ENCODE measurements at places on chromosomes 1 and 21.

GRCh38 chr1:94081566-94082344, 39.2 kb downstream of the ABCA4 start:
- no peak for DNase-seq

DNA sequence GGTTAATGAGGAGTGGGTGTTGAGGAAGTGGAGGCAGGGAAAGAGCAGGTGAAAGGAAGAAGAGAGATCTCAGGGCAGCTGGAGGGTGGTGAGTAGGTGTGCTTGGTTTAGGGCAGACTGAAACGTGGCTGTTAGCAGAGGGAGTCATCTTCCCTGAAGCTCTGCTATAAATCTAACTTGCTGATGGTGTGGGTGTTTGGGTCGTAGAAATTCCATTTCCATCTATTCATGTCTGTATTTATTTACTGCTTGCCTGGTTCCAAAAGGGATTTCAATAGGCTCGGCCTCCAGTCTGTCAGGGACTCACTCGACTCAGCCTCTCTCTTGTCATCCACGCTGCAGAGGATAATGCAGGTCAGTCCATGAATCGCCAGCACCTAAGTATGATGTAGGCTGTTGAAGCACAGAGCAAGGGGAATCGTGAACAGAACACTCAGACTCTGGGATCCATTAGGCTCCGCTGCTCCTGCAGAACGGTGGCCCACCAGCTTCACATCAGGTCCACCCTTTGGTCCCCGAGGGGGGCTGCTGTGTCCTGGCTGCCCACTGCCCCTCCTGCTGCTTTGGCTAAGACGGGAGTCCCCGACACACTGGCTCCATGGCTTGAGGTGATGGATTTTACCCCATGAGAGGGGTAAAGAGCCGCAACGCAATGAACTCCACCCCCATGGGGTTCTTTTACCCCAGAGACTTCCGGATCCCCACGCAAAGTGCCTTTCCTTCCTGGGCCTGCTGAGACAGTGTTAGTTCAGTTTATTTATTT, 156.2 kb downstream of the RHOU start:
- DNase-seq, result no peak

DNA sequence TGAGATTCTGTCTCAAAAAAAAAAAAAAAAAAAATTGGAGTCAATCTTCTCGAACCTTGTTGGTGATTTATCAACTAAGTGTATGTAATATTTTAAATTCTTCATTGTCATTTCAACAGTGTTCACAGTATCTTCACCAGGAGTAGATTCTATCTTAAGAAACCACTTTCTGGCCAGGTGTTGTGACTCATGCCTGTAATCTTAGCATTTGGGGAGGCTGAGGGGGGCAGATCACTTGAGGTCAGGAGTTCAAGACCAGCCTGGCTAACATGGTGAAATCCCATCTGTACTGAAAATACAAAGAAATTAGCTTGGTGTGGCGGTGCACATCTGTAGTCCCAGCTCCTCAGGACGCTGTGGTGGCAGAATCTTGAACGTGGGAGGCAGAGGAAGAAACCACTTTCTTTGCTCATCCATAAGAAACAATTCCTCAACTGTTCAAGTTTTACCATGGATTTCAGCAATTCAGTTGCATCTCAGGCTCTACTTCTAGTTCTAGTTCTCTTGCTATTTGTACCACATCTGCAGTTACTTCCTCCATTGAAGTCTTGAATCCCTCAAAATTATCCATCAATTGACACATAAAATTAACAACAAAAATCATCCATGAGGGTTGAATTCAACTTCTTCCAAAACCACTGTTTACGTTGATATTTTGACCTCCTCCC, 30.4 kb upstream of the EYA3 start:
- no peak for DNase-seq

GRCh38 chr1:184691719-184692324, 62.8 kb downstream of the EDEM3 start:
- no peak for DNase-seq
